Activated CD4-positive, alpha-beta memory T cell treated with anti-CD3 and anti-CD28 coated beads for 36 hours (primary cell): ENCODE measurements at places on chromosomes 11 and 22. TPM values are rescaled to one million over a fixed set of nuclear protein-coding genes. Genes with fewer than 3 reads are reported as not detected.

Gene MYO7A
- total RNA-seq: 0.29 TPM

Gene DNAJB7
- not detected for total RNA-seq

Gene HEPHL1
- not detected for total RNA-seq

Gene INPP5J
- total RNA-seq: not detected

Gene OR10G6
- total RNA-seq: not detected

Gene OR52I2
- total RNA-seq: not detected

Gene GGA1
- 59.0 TPM for total RNA-seq

Gene P2RX6
- not detected for total RNA-seq

Gene LRRC56
- 1.6 TPM for total RNA-seq

Gene LRRC74B
- total RNA-seq: not detected

Gene TPBGL
- not detected for total RNA-seq

Gene OR2AT4
- total RNA-seq: not detected

Gene MISFA
- 2.9 TPM for total RNA-seq

Gene VWCE
- 1.1 TPM for total RNA-seq

Gene OR4C46
- total RNA-seq: not detected

Gene NFAM1
- total RNA-seq: 0.15 TPM

Gene RFPL1
- not detected for total RNA-seq

Gene RBM7
- 44.0 TPM for total RNA-seq

Gene MYRF
- 1.2 TPM for total RNA-seq

Gene ZNF195
- 34.3 TPM for total RNA-seq

Gene VSIG10L2
- not detected for total RNA-seq

Gene SERPIND1
- not detected for total RNA-seq

Gene POU2AF2
- not detected for total RNA-seq

Gene BLID
- not detected for total RNA-seq

Gene LDLRAD3
- total RNA-seq: 0.22 TPM

Gene CPSF7
- total RNA-seq: 90.9 TPM

Gene NRIP3
- total RNA-seq: 2.7 TPM

Gene TEX12
- 0.29 TPM for total RNA-seq

Gene TSPAN18
- total RNA-seq: 5.8 TPM

Gene UCP3
- 1.4 TPM for total RNA-seq

Gene RRP8
- total RNA-seq: 34.9 TPM

Gene CLDN5
- total RNA-seq: 0.31 TPM

Gene OR8D1
- not detected for total RNA-seq

Gene CDON
- total RNA-seq: 2.5 TPM

Gene DDX6
- total RNA-seq: 180 TPM

Gene PKDREJ
- total RNA-seq: not detected

Gene OPCML
- not detected for total RNA-seq

Gene NPAS4
- total RNA-seq: not detected

Gene XNDC1N
- total RNA-seq: 13.2 TPM

Gene P2RY6
- not detected for total RNA-seq

Gene CFAP300
- total RNA-seq: not detected

Gene MAJIN
- total RNA-seq: 0.21 TPM

Gene C11orf52
- total RNA-seq: not detected

Gene BAIAP2L2
- 0.93 TPM for total RNA-seq

Gene IGLL1
- not detected for total RNA-seq

Gene OR51B5
- not detected for total RNA-seq

Gene LRRC75B
- 1.2 TPM for total RNA-seq

Gene SOX10
- total RNA-seq: not detected

Gene TIGD3
- 0.73 TPM for total RNA-seq

Gene MED19
- 12.9 TPM for total RNA-seq

Gene NAALADL1
- total RNA-seq: 15.2 TPM

Gene OR2AG1
- not detected for total RNA-seq

Gene LUZP2
- total RNA-seq: not detected

Gene DCHS1
- total RNA-seq: 0.80 TPM
